ENCODE measurements at places on chromosomes 11 and 22.

DNA sequence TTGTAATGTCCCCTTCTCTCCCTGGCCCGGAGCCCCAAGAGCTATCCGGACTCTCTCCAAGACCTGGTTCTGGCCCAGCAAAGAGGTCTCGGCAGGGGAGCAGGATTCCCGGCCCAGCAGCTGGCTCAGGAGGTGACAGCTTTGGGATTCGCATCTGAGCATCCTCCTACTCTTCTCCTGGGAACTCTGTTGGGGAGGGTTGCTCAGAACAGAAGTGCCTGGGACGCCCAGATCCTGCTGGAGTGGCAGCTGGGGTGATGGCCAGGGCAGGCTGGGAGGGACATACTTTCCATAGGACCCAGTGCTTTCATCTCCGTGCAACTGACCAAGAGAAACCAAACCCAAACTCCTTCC is 83.6 kb upstream of the PRODH start:
- DNase-seq: no peak

DNA sequence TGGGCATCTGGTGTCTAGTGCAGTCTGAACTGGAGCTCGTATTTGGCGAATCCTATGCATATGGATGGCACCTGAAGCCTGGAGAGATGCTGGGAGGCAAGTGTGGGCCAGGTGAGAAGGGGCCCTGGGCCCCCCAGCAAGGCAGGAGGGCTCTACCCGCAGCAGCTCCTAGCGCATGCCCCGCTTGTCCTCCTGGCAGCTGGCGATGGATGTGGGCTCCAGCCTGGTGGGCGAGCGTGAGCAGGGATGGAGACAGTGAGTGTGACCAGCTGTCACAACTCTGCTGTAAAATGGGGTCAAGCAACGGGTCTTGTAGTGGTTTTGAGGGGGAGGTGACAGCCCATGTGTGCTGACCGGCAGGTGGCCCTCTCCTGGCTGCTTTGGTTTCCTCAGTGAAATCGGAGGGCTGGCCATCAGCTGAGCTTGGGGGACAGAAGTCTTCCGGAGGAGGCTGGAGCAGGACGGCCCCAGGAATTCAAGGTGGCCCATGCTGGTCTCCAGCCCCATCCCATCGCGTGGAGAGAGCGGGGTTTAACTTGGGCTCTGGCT is 12.0 kb downstream of the FRMD8 start:
- no peak for DNase-seq

DNA sequence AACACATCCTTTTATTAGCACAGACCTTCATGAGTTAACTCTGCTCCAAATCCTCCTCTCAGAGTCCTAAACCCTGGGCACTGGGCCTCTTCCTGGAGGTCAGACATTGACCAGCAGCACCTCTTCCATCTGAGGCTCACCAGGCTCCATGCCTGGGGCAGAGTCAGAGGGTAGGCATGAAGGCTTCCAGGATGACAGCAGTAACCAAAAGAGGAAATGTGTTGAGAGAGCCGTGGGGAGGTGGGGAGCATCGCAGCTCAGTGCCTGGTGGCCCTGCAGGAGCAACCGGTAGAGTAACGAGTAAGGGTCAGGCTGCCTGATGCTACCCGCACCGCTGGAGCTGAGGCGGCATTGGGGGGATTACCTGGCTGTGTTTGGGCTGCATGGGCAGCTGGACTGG is 9.4 kb upstream of the NAV2 start:
- no peak for DNase-seq

GRCh38 chr11:106286881-106287504 is 209.5 kb downstream of the AASDHPPT start:
- no peak for DNase-seq

- DNase-seq: no peak
These were observed 20.6 kb upstream of the MUC5B start for GRCh38 chr11:1202154-1202775.

DNA sequence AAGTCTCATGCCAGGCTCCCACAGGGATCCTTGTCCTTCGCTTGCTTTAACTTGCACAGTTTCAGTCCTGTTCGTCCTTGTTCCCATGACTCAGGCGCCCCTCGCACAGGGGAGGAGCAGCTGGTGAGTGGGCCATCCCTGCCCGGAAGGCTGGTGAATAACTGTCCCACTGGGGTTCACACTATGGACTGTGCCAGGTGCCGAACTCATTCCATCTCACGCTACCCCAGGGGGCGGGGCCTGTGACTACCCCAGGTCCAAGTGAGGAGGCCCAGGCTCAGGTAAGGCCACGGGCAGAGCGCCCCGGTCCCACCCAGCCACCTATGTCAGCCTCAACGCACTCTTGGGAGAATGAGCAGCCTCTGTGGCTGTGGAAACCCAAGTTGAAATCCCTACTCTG is 7.2 kb upstream of the CARD10 start:
- no peak for DNase-seq

DNA sequence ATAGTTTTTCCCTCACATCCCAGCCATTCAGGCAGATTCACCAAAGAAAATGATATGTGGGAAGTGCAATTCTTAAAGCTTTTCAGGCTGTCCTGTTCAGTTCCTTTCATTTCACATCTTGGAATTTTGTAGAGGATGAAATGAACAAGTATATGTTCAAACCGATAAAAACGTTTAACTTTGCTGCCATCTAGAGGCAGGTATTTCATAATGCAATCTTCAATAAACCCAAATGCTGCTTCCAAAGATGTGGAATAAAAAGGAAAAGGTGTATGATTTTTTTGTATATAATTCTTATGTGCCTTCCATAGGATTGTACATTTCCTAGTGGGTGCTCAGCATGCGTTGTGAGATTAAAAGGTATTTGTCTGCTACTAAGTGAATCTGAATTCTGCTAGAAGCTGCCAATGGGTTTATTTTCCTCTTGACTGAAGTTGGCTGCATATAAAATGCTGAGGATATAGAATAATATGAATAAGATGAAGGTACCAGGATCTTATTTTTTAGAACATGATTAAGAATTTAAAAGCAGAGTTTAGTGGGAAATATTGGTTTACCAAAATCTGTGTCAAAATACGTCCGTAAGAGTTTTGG is 199.3 kb downstream of the PGR start:
- DNase-seq: no peak

- DNase-seq: no peak
These were observed 133.6 kb downstream of the NXPE2 start for GRCh38 chr11:114811971-114812370.

GRCh38 chr11:32840587-32840986 is 10.9 kb downstream of the PRRG4 start:
- no peak for DNase-seq

DNA sequence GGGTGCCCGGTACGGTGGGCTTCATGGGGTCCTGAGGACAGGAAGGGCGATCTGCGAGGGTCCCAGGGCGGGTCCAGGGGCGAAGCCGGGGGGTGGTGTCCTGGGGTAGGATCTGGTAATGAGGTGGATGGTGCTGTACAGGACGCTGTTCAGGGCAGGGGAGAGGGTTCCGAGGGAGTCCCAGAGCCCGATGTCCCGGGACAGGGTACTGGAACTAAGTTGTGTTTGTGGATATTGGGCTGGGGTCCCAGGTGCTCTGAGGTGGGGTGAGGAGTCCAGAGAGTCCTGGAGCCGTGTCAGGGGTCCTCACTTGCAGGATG is 426 bp downstream of the LZTR1 start:
- DNase-seq: no peak

GRCh38 chr11:102630598-102631448 is 5.7 kb upstream of the MMP20 start:
- DNase-seq: no peak

- DNase-seq: no peak
These were observed 3.7 kb downstream of the RPS3 start for GRCh38 chr11:75403037-75403436.

DNA sequence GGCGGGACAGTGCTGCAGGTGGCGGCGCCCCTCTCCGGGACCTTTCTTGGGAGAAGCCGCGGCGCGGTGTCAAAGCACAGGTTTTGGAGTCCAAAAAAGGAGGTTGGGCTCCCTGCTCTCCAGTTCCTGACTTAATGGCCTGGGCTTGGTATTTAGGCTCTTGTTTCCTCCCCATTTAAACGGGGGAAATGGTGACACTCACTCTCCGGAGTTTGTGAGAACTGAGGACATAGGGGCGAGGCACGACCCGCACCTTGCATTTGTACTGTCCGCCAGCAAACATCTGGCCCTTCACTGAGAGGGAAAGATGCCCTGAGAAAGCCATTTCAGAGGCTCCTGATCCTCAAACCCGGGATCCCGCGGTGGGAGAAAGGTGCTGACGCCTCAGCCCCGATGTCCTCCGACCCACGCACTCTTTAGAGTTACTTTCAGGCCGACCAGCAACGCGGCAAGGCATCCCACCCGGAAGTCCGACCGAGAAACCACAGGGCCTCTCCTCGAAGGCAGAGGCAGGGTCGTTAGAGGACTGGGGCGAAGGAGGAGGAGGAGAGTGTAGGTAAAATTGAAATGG is 2.9 kb upstream of the WDR74 start:
- DNase-seq: no peak

GRCh38 chr22:37803639-37804351 is 3.9 kb upstream of the GCAT start:
- DNase-seq: no peak

GRCh38 chr11:33557201-33557600 is 143.4 kb downstream of the C11orf91 start:
- no peak for DNase-seq

DNA sequence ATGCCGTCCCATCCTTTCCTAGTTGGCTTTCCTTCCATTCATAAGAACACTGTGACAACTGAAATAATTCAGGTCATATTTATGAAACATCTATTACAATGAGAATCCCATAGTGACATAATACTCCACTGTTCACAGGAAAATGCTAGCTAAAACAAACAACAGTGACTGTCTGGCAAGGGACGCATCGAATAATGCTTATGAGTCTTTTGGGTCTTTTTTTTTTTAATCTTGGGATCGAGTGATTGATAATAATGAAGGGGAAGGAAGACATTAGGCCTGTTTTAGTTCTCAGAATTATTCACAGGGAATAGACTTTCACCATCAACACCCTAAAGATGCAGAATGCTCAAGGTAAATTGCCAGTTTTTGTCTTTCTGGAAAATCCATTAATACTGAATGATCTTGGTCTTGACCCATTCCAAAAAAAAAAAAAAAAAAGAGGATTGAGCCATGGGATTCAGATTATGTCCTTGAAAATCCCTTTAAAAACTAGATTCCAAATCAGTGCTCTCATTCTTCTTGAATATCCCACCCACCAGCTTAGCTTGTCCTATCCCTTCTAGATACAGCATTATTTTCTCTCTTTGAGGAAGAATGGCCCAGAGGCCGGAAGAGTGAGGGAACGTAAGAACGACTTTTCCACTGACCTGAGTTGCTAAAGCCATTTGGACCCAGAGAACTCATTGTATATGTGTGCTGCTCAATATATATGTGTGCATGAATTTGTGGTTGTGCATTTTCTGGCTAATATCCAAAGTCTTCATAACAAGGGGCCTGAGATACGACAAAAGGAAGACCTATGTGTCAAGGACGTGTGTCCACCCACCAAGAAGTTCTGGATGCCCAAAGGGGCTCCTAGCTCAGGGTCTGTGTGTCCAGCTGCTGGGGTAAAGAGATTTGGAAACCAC is 35.2 kb upstream of the CREB3L1 start:
- no peak for DNase-seq

DNA sequence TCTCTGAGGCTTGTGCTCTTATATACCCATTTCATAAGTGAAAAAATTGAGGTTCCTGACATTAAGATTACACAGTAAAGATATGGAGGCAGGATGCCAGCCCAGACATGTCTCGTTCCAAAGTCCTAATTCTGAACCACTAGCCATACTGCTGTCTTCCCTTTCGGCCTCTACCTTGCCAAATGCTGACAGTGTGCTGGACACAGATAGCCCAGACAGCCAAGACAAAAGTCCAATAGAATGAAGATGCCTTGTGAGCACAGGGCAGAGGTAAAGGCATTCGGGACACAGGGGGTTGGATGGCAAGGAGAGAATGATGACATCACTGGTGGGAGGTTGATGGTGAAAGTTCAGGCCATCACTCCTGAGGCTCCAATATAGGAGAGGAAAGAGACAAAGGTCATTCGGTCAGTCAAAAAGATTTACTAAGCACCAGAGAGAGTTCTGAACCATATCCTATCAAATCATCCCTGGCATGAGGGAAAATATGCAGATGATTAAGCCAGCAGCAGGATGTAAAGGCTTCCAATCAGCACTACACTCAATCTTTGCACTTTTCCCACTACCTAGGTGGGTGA is 174.0 kb upstream of the MTMR2 start:
- DNase-seq: no peak

DNA sequence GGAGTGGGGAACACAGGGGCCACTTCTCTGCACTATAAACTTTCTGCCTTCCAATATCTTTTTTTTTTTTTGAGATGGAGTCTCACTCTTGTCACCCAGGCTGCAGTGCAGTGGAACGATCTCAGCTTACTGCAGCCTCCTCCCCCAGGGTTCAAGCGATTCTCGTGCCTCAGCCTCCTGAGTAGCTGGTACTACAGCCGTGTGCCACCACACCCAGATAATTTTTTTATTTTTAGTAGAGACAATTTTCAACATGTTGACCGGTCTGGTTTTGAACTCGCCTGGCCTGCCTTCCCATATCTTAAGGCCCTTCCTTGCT is 1.7 kb downstream of the SLC3A2 start:
- DNase-seq: no peak

DNA sequence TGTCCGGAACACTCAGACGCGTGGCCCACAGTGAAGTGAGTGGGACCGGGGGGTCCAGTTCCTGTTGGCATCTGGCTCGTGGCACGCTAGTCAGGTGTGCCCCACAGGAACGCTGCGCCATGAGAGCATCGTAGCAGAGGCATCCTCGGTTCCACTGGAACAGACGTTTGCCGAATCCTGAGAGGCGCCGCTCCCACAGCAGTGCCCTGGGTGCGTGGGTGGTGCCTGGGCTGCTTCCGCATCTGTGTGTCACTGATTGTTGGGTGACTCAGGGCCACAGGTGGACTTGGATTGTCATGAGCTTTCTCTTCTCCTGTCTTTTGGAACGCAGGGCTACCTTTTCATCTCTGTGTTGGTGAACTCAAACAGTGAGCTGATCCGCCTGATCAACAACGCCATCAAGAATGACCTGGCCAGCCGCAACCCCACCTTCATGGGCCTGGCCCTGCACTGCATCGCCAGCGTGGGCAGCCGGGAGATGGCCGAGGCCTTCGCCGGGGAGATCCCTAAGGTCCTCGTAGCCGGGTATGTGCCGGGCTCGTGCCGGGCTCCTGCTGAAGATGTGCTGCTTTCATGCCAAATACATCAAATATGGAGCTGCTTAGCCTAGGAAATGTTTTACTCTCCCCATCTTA is 46.2 kb downstream of the AP2A2 start:
- DNase-seq: no peak

DNA sequence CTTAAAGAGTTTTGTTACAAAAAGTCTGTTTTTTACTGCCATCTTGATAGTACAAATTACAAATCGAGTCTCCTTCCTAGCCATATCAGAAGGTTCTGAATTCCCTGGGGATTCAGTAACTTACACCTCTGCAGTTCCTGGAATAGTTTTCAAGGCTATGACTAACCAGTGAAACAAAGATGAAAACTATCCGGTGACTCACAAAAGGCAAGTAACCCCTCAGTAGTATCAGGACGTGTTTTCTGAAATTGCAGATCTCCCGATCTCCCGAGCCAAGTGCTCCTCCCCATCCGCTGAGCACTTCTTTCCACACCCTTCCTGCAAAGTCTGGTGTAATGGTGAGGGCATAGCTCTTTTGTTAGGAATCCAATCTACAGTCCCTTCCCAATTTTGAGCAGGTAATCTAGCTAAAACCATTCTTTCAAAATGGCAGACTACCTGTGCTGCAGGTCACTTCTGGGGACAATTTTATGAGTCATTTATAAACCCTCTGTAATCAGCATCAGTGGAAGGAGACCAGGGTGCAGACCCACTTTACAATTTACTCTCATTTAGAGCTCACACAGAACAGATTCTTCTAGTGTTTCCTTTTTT is 7.7 kb downstream of the E2F8 start:
- no peak for DNase-seq
